ENCODE measurements at places on chromosomes 1 and 21.

DNA sequence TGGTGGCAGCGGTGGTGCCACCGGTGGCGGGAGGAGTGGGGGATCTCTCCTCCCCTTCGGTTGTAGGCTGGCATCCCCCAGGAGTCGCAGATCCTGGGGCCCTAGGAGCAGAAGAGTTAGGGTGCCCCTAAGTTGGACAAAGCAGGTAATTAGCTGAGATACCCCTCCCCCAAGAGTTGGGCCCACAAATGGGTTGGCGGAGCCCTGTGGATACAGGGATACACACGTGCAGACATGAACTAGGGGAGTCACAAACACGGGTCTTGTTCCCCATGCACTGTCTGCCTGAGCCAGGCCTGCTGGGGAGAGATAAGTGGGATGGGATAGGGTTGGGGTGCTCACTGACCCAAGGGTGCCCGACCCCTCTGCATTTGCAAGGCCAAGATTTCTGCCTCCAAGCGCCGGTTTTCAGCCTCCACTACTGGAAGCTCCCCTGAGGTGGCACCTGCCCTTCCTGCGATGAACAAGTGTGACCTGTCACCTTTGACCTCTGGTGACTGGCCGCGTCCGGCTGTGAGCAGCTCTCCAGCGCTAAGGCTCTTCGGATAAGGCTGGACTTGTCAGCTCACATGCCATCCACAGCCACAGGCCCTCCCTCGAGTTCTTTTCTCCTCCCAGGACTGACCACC, 1.8 kb downstream of the CCDC17 start:
- no peak for DNase-seq

- DNase-seq, result no peak
Measured at GRCh38 chr21:46205166-46205565, 20.9 kb upstream of the SPATC1L start.

GRCh38 chr1:61259379-61260148, 177.2 kb downstream of the NFIA start:
- no peak for DNase-seq

DNA sequence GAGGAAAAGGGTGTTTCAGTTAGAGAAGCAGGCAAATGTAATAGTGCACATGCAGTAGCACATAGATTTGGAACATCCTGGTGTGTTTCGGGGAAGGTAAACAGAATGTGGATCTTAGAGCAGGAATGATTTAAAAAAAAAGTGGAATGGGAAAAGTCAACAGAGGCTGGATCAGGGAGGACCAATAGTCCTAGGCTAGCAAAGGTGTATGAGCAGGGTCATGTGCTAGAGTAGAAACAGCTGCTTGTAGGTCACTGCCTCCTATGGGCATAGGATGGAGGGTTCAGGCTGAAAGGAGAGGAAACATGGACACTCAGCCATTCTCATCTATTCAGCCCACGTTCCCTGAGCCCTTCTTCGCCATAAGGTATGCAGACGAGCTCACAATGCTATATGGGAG, 3.7 kb upstream of the KPNA6 start:
- no peak for DNase-seq

DNA sequence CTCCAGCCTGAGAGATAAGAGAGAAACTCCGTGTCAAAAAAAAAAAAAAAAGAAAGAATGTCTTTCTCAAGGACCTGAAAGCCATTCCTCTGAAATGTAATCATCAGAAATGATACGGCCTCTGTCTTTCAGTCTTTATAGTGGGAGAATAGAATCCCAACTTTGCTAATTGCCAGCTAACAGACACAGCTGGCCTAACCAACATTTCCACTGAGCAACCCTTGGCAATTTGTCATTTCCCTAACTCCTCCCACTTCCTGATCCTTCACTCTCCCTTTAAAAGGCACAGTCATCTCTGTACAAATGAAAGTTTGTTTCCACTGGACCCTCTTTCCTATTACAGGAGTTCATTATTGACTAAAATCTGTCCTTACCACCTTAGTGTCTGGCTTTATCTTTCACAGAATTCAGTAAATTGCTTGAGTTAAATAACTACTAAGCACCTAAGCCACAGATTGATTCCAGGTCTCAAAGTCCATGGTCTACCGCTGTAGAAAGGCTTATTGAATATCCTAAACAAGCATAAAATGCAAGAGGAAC, 4.3 kb upstream of the CBR1 start:
- no peak for DNase-seq

DNA sequence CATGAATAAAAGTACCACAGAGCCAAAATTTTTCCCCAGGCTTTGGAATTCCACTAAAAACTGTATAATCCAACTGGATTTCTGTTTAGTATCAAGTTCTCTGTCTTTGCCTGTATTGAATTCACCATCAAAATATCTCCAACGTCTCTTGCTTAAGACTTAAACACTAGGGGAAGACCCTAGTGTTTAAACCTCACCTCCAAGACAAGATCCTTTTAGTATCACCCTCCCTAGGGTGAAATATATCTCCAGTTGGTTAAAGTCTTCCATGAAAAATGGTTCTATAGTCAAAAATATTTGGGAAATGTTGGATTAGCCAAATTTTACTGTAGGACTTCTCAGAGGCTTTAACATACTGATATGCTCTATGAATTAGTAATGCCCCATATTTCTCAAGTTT, 8.1 kb upstream of the XCL1 start:
- DNase-seq, result no peak

GRCh38 chr1:36859926-36860325, 174.4 kb downstream of the GRIK3 start:
- DNase-seq, result no peak

- no peak for DNase-seq
Measured at GRCh38 chr1:93348104-93348728, 2.5 kb downstream of the DR1 start.

DNA sequence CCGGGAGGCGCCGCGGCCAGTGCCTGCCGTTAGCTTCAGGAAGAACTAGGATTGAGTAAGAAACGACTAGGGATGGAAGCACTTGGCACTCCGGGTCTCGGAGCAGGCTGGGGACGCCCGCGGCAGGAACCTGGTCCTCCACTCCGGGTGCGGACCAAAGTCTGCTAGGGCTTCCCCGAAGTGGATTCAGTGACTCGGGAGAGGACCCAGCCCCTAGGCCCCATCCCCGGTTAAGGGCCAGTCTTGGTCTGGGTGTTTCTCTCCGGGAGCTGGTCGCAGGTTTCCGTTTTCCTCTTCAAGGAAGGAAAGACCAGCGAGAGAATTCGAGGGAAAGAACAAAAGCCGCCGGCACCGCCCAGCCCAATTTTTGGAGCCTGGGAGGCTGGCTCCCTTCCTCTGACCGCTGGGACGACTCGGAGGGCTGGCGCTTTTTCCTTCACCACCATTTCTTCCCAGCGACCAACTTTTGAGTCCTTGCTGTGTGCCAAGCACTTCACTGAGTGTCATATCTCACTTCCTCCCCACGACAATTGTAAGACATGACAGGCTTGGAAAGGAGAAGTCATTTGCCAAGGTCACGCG, 16.8 kb upstream of the STMN1 start:
- DNase-seq, result peak; percentile 17

- no peak for DNase-seq
Measured at GRCh38 chr1:156947818-156948525, 27.5 kb downstream of the LRRC71 start.

DNA sequence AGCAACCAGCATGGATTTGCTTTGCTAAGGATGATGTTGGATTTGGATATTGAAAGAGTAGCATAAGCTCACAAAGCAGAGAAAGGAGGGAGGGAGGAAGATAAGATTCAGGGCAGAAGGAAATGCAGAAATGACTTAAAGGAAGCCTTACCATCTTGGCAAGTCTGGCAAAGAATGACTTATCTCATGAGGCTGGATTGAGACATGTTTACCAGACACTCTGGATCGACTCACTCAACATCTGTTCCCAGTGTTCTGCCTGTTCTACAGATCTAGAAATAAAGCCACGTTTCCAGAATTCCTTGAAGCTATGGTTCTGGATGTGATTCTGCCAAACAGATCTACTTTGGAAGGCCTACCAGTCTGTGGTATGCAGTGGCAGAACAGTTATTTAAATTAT, 38.8 kb upstream of the CTBS start:
- no peak for DNase-seq

DNA sequence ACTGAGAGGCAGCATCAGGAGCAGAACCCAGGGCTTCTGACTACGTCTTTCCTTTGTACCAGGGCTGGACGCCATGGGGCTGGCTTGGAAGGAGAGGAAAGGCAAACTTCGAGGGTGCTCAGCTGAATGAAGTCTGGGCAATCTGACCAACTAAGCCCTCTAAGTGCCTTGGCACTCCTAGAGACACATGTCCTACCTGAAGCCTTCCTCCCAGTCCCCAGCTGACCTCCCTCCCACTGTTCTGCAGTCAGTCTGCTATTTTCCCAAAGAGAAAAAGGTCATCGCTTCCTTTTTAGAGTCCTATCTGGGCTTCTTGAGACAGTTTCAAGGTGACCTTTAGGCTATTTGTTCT, 5.2 kb downstream of the SLC9A1 start:
- DNase-seq, result no peak

DNA sequence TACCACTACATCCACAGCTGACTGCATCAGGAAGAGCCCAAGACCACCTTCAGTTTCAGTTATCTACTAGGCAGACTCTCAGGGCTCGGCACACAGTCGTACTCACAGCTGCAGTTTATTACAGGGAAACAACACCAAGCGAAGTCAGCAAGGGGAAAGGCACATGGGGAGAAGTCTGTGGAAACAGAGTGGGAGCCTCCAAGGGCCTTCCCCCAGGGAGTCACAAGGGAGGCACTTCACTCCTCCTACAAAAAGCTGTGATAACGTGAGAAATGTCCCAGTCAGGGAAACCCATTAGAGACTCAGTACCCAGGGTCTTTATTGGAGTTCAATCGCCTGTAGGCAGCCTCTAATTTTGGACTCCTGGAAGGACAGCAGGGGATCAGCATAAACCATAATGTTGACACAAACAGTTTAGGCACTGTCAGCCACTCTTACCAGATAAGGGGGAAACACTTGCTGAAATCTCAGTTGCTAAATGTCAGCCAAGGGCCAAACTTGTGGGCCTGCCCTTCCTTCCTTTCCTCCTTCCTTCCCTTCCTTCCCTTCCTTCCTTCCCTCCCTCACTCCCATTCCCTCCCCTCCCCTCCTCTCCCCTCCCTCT, 444.0 kb downstream of the SMYD3 start:
- no peak for DNase-seq

DNA sequence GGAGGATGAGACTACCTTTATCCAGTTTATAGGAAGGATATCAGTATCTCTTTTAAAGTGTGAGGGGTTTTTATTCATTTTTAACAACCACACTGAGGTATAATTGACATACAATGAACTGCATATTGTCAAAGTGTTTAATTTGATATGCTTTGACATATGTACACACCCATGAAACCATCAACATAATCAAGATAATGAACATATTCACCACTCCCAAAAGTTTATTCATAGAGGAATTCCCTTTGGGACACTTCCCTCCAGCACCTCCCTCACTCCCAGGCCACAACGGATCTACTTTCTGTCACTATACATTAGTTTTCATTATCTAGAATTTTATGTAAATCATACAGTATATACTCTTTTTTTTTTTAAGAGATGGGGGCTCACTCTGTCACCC, 63.4 kb upstream of the MCOLN3 start:
- DNase-seq, result no peak

DNA sequence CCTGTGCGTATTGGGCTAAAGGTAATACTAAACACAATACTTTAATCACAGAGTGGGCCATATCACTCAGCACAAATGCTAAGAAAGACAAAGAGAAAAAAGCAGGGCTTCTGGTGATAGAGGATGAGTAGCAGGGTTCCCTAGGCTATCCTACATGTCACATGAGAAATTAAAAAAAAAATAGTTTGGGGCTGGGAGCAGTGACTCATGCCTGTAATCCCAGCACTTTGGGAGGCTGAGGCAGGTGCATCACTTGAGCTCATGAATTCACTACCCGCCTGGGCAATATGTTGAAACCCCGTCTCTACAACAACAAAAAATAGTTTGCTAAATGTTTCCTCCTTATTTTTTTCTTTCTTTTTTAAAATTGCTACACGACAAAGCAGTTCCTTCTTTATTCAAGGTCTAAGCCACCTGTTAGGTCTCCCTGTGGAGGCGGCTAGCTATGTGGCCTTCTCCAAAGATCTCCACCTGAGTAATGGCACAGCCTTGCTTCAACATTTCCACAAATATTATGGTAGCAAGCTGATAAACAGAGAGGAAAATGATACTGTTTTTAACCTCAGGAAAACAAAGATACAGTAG, 1.5 kb downstream of the ENSA start:
- DNase-seq, result no peak

DNA sequence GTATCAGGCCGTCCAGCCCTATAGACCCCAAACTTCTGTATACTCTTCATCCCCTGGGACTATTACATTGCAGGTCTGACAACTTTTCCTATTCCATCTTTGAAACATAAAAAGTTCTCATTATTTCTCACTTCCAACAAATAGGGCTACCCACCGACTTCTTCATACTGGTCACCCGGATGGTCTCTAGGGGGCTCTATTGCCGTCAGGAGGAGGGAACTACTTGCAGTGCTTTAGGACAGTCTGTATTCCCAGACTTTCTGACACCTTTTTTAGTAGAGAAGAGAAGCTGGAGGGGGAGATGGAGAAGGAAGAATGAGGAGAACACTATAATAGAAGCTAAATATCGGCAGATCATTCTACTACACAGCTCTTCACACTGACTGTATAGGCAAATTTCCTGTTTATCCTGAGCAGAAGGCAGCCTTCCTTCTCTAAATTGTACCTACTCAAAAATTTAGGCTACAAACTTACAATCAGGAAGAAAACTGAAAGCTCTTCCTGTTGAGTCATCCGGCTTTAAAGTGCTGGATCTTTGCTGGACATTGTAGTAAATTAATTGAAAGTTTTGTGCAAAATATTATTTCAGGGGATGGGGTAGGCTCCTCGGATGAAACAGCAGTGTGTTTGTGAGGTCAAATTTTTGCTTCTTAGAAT, 54.6 kb downstream of the CDC7 start:
- DNase-seq, result no peak

GRCh38 chr1:63010913-63011660, 227.2 kb downstream of the ATG4C start:
- no peak for DNase-seq

- DNase-seq, result no peak
Measured at GRCh38 chr1:182391028-182391361, 595 bp downstream of the GLUL start.

DNA sequence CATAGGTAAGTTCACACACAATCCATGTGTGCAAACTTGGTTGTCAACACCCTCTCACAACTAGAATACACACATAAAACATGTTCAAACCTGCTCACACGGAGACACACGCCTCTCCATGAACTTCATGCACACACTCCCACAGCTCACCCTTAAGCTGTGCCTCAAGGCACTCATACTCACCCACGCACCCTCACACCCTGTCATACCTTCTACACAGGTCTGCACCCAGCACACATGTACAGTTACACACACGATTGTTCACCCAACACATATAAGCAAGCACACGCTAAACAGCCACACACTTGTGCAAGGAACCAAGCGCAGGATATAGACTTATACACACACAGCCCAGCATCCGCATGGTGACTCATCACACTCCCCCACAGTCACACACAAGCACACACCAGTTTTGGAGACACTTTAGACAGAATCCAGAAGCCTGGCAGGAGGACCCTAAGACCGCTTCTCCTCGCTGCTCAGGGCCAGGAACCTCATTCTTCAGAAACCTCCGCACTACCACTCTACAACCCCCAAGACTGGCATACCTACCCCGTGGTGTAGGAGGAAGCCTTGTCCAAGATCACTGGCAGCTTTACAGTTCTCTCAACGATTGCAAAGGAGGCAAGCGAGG, 58.7 kb upstream of the ZC3H12A start:
- no peak for DNase-seq

Measured in stimulated activated CD4-positive, alpha-beta T cell treated with anti-CD3 and anti-CD28 coated beads, Interleukin-4, amount 100 ng/mL, for 24 hours (primary cell).